ENCODE measurements at places on chromosomes 4 and X. TPM values are rescaled to one million over a fixed set of nuclear protein-coding genes. Genes with fewer than 3 reads are reported as not detected.

DNA sequence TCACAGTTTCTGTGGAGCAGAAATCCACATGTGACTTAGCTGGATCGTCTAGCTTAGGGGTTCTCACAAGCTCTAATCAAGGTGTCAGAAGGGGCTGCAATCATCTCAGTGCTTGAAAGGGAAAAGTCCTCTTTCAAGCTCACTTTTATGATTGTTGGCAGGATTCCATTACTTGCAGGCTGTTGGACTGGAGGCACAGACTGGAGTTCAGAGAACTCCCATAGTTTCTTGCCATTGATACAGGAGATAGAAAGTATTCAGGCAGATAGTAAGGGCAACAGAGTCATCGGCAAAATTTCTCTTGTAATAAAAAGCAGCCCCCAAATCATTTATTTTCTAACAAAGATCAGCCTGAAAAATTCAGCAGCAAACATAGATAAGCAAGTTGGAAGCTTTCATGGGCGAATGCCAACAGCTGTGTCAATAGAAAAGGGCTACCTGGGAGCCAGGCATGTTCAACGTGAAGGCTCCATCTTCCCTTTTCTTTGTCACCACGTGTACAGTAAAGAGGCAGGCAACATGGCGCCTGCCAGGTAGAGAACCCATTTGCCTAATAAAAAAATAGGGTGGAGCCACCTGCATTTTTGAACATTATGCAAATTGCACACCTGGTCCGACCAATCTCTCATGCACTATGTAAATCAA lies 64.4 kb downstream of the CXCL13 start:
- no peak for DNase-seq

GRCh38 chr4:33739884-33740632 lies 2504.3 kb downstream of the ARAP2 start:
- DNase-seq, result no peak

- no peak for DNase-seq
Measured at GRCh38 chr4:45502471-45502870, 621.4 kb downstream of the GABRG1 start.

DNA sequence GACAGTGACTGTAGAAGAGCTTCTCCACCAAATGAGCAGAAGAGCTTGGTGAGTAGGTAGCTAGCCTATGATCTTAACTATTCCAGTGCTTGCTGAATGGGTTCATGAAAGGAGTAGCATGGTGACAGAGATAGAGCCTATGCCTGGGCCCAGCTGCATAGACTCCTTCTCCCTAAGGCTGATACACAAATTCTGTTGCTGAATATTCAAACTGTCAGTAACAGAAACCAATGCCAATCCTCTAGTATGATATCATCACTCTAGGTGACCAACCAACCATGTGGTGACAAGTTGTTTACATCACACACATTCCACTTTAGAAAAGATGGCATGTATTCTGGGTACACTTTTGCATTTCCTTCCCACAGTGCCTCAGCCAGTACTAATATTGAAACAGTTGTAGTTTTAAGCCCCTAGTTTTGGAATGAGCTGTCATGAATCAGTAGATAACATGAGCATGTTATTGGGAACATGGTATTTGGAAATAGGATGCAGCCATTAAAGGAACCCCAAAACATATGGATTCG lies 103.4 kb upstream of the GRXCR1 start:
- DNase-seq, result no peak

DNA sequence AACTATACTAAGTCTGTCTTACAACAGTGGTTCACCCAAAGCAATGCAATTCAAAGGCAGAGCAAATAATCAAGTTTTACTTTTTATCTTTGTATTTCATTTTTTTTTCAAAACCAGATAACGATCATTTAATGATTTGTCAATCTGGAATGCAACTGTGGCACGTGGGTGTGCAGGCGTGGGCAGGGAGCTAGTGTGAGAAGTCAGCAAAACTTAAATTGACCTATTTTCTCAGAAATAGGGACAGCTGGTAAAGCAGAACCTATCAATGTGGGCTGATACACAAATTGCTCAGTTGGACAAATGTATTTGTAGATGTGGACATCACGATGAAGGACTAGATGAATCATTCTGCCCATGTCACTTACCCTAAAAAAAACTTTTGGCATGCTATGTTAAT lies 105.6 kb downstream of the CBLL2 start:
- DNase-seq, result no peak

- no peak for DNase-seq
Measured at GRCh38 chrX:106894978-106895452, 8.1 kb downstream of the RIPPLY1 start.

- DNase-seq, result no peak
Measured at GRCh38 chrX:120625371-120625770, 4.5 kb downstream of the C1GALT1C1 start.

GRCh38 chr4:57580710-57581599 lies 470.8 kb upstream of the IGFBP7 start:
- DNase-seq, result no peak

DNA sequence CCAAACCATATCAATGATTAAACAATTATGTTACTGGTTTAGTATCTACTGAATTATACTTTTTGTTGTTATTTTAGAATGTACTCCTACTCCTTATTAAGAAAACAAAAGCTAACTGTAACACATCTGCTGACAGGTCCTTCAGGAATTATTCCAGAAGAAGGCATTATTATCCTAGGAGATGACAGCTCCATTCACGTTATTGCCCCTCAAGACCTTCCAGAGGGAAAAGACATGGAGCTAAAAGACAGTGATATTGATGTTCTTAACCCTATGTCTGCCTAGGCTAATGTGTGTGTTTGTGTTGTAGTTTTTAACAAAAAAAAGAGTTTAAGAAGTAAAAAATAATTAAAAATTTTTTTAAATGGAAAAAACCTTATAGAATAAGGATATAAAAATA lies 206.8 kb upstream of the KLHL4 start:
- no peak for DNase-seq

GRCh38 chr4:118284169-118284568 lies 68.6 kb downstream of the PRSS12 start:
- no peak for DNase-seq

DNA sequence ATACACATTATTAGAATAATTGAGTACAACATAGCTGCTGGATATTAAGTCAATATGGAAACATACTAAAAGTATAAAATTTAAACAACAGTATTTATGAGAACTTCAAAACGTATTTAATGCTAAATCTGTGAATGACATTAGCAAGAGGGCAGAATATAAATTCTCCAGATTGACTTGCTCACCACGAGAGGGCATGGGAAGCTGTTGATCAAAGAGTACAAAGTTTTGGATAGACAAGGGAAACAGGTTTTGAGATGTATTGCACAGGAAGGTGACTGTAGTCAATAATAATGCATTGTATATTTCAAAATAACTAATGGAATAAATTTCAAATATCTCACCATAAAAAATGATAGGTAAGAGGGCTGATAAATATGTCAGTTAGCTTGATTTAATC lies 768.2 kb downstream of the CENPC start:
- DNase-seq, result no peak

Gene SHOX
- total RNA-seq, result not detected

Gene NAP1L2
- 5.8 TPM for total RNA-seq

Gene PLXNB3
- total RNA-seq, result 0.47 TPM

Gene MUC7
- not detected for total RNA-seq

Gene FUNDC1
- total RNA-seq, result 7.1 TPM

Gene SOWAHD
- total RNA-seq, result 2.1 TPM

Data from T-cell (primary cell).